ENCODE measurements at places on chromosomes 1 and 21.

- DNase-seq = no peak
Measured at GRCh38 chr1:115839029-115839678, 1.8 kb downstream of the NHLH2 start.

- DNase-seq = no peak
Measured at GRCh38 chr1:181429462-181429861, 53.9 kb upstream of the CACNA1E start.

GRCh38 chr1:68196676-68197075, 35.6 kb downstream of the WLS start:
- no peak for DNase-seq

DNA sequence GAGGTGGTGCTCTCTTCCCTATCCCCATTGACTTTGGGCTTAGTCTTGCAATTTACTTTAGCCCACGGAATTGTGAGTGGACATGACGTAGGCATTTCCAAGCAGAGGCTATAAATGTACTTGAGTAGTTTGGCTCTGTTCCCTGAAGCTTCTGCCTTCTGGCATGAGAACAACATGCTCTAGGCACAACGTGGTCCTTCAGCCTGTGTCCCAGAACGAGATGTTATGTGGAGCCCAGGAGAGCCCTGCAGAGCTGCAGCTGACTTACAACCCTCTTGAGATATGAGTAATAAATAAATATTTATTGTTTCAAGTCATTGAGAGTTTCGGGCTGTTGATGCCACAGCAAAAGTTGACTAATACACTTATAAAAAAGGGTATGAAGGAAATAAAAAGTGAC, 105.2 kb upstream of the HMGB4 start:
- DNase-seq = no peak

DNA sequence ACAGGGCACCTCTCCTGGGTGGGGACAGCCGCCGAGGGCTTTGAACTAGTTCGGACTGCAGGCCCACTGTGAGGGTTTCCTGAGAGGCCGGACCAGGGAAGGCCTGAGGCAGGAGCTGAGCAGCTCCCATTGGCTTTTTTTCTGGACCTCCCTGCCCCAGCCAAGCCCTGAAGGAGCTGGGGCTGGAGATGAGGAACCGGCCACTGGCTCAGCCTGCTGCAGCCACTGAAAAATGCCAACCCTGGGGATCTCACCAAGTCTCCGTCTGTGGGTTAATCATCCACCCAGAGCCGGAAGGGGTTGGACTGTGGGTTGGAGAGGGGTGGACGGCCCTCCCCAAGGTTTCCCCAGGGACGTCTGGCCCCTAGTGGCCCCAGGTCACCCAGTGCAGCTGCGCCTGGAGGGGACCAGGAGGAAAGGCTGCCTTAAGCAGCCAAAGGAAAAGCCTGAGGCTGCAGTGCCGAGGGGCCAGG, 2.5 kb downstream of the VWA1 start:
- no peak for DNase-seq

- no peak for DNase-seq
Measured at GRCh38 chr1:178684542-178685000, 40.5 kb upstream of the RALGPS2 start.
